ENCODE measurements at places on chromosomes 11 and 22. TPM values are rescaled to one million over a fixed set of nuclear protein-coding genes. Genes with fewer than 3 reads are reported as not detected.

The TMEM191C gene
- under 0.01 TPM for total RNA-seq

The MYO7A gene
- 6.3 TPM for total RNA-seq

The HTR3B gene
- total RNA-seq: not detected

The ELF5 gene
- total RNA-seq: not detected

The KCTD17 gene
- total RNA-seq: 11.0 TPM

The RTN4RL2 gene
- not detected for total RNA-seq

The DENND6B gene
- 1.0 TPM for total RNA-seq

Measured in skeletal muscle tissue (tissue), 5 donors.